ENCODE measurements at places on chromosomes 4 and X. TPM values are rescaled to one million over a fixed set of nuclear protein-coding genes. Genes with fewer than 3 reads are reported as not detected.

EDNRA gene
- total RNA-seq: 1.1 TPM

EVC gene
- 4.5 TPM for total RNA-seq

DSPP gene
- not detected for total RNA-seq

NUDT10 gene
- total RNA-seq: 31.7 TPM

SPP1 gene
- 98.0 TPM for total RNA-seq

DNA sequence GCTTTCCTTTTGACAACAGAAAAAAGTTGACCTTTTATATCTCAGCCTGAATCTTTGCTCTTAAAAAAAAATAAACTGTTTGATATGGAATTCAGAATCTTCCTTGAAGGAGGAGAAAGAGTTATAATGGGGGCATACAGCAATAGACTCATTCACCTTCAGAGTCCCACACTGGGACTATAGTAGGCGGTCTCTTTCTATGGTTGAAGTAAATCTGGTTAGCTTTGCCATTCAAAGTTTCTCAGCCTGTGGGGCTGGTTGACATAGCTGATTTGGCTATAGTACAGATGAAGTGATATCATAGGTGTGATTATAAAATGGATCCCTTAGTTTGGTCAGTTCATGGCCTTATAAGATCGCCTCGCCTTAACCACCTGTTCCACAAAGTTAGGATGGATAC, 156.2 kb downstream of the SH2D1A start:
- DNase-seq: no peak

- no peak for DNase-seq
Measured at GRCh38 chr4:170386971-170387370, 297.2 kb upstream of the AADAT start.

DNA sequence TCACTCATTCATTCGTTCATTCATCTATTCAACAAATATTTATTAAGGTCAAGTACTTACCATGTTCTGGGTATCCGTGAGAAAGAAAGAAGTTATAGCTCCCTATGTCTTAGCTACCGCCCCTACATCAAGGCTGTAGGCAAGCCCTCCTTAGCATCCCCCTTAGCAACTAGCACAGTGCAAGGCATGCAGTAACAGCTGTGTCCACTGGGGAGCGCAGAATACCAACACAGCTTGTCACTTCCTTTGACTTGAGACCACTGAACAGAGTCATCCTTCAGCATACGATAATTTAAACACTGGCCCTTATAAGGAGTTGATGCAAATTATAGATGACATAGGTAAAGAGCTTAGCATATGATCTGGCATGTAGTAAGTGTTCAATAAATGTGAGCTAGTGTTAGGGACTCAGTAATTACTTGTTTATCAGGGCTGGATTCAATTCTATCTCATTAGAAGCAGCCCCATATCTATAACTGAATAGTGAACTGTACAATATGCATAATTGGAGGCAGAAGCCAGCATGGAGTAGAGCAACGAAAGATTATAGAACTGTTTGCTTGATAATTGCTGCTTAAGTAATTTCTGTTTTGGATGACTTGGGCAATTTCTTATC, 8.7 kb downstream of the KIAA1210 start:
- DNase-seq: peak; percentile 67

DNA sequence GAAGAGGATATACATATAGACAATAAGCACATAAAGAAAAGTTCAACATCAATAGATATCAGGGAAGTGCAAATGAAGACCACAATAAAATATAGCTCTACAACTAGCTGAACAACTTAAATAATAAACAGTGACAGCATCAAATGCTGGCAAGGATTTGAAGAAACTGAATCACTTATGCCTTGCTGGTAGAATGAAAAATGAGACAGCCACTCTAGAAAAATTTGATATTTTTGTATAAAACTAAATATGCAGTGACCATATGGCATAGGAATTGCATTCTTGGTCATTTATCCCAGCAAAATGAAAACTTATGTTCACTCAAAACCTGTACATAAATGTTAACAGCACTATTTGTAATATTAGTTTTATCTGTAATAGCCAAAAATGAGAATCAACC, 1102.0 kb downstream of the C4orf33 start:
- no peak for DNase-seq

GRCh38 chr4:73413294-73413755, 9.2 kb downstream of the ALB start:
- DNase-seq: no peak

DNA sequence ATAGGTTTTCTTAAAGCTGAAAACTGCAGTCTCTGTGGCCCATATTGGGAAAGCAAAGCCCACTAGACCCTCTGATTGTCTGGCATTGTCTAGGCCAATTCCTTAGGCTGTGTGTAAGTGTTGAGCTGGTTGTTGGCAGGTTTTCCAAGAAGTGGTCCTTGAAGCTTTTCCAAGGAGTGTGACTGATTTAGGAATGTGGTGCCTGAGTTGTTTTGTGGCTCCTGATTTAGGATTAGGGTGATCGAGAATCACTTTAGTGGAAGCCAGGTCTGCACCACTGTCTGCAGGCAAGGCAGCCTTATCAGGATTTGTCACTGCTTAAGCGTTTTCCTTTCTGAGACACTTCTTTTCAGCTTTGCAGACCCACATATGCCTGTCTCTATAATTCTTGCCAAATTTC, 339.0 kb upstream of the DDX53 start:
- no peak for DNase-seq

DNA sequence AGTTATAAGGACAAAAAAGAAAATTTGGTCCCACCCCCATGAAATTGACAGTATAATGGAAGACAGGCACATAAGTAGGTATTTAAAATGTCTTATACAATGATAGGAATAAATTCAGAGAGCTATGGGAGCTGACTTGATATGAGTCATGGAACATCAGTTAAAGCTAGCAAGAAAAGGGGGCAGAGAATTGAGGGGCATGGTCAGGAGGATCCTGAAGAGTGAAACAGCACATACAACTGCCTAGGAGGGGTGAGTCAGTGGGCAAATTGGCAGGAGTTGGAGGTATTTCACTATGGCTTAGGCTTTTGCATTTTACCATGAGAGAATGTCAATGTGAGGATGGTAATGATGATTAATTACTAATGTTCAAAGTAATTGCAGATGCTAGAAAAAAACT, 95.4 kb upstream of the BANK1 start:
- no peak for DNase-seq

DNA sequence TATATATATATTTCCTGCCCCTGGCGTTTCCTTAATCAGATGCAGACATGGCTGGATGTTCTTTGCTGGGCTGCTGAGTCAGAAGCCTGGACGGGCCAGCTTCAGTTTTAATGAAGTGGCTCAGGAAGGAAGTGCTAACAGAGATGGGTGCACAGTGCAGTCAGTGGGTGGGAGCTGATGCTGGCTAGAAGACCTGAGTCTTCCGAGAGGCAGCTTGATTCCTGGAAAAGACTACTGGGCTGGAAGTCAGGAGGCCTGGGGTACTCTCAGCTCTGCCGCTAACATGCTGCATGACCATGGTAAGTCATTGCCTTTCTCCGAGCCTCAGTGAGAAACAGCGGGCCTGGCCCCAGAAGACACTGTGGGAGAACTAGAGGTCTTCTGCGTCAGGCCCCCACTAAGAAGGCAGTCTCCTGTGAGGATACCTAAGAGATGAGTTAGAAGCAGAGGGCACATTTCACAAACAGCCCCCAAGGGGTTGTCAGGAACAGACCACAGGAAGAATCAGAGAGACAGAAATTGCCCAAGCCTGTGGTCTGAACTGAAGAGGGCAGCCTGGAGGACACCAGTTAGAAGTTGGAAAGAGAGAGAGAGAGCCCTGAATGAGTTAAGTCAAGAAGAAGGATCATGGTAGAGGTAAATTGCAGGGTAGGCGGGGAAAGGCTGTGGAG, 8.3 kb upstream of the CD40LG start:
- no peak for DNase-seq

- DNase-seq: no peak
Measured at GRCh38 chr4:24877868-24878635, 34.8 kb downstream of the CCDC149 start.

GRCh38 chr4:139950568-139950967, 203.4 kb downstream of the MAML3 start:
- no peak for DNase-seq

DNA sequence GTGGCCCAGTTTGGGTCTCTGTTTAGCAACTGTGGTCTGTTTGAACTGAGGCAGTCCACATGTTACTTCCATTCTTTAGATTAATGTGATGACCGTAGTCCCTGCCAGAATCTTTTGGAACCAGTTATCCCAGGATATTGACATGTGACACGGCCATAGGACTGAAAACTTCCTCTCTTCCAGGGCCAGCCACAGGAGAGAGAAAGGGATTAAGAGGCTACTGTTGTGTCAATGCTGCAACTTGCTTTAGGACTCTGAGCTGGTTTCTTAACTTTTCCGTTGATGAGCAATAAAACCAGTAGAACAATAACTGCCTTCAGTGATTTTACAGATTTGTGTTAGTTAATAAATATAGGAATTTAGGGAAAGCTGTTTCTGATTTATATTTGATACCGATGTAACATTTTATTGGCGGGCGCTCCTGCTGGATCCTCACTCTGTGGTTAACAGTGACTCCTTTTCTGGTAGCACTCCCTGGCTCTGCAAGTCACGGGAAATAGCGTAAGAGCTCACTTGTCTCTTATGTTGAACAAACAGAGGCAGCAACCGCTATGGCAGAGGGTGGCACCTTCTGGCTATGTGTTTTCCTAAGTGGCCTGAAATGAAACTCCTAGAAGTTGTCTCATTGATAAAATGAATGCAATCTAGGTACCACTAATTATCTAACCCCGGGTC, 2.5 kb downstream of the TENM3 start:
- DNase-seq: no peak

DNA sequence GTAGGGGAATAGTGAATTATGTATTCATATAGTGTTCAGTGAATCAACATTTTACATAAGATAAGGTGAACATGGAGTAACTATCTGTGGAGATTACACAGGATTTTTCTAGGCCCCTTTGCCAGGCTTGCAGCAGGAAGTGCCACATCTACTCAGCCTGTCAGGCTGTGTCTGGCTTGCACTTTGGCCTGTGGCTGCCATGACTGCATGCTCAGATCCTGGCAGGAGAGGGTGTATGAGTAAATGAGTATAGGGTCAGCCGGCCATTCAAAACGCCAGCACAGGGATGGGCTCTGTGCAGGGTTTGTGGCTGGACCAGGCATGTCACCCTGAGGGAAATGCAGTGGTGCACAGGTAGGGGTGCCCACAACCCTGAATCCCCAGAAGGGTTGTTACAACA, 51.9 kb downstream of the UBQLN2 start:
- DNase-seq: no peak

- no peak for DNase-seq
Measured at GRCh38 chr4:85153221-85153620, 186.7 kb upstream of the WDFY3 start.

DNA sequence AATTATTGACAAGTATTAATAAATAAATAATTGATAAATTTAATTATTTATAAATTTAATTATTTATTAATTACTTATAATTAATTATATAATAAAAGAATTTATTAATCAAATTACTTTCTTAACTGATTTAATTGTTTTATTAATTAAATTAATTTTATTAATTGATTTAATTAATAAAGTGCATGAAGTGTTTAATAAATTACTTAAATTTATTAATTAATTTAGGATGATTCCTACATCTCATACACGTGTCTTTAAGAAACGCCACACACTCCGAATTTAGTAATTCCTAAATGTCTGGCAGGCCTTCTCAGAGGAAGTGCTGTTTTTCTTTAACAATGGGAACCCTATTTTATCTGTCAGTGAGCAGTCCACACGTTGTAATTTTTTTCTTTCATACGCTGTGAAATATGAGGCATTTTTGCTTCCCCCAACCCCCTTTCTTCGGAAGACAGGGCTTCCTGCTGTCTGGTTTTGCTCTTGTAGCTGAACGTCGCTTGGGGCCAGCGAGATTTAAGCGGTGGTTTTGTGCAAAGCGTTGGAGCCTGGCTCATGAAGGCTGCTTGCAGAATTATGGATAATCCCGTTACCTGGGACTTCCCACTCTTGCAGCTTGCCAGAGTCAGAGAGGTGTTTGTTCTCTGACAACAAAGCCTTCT, 46.8 kb downstream of the CRLF2 start:
- no peak for DNase-seq

DNA sequence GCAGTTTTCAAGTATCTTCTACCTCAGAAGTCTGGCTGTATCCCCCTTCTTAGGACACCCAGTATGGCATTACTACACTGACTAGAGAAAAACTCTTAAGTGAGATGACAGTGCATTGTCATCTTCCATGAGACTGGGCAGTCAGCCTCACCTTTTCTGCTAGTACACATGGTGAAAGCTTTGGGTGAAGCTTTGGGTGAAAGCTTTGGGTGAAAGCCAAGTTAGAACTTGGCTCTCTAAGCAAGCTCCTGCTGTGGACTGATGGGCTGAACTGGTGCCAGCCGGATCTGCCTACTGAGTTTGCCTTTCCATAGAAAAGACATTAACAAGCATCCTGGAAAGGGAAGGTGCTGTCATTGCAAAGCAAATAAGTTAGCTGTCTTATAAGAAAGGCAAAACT, 8.8 kb downstream of the EPHA5 start:
- DNase-seq: peak; percentile 11

DNA sequence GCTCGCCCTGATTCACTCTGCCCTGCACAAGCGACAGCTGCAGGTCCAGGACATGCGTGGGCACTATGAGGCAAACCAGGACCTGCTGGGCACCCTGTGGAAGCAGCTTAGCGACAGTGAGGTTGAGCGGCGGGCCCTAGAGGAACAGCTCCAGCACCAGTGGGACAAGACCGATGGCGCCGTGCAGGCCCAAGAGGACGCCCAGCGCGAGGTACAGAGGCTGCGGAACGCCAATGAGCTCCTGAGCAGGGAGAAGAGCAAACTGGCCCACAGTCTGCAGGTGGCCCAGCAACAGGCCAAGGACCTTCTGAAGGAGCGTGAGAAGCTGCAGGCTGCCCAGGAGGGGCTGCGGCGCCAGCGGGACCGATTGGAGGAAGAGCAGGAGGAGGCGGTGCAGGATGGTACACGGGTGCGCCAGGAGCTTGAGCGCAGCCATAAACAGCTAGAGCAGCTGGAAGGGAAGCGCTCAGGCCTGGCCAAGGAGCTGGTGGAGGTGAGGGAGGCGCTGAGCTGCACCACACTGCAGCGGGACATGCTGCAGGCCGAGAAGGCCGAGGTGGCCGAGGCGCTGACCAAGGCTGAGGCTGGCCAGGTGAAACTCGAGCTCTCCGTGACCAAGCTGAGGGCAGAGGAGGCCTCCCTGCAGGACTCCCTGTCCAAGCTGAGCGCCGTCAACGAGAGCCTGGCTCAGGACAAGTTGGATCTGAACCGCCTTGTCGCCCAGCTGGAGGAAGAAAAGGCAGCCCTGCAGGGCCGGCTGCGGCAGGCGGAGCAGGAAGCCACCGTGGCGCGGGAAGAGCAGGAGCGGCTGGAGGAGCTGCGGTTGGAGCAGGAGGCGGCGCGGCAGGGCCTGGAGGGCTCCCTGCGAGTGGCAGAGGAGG, 12.8 kb downstream of the SMIM10L2A start:
- DNase-seq: peak; percentile 30

- DNase-seq: no peak
Measured at GRCh38 chr4:5568336-5568735, 140.0 kb downstream of the EVC2 start.

- no peak for DNase-seq
Measured at GRCh38 chrX:10568428-10568827, 52.0 kb downstream of the MID1 start.

GRCh38 chrX:115689931-115690330, 129.0 kb downstream of the PLS3 start:
- no peak for DNase-seq

- no peak for DNase-seq
Measured at GRCh38 chr4:139333046-139333445, 30.8 kb upstream of the NDUFC1 start.
